Inflammatory macrophage (primary cell): ENCODE measurements at places on chromosomes 5 and 9.

- peak; percentile 59 for DNase-seq
Observed at GRCh38 chr5:40569546-40570270, 110.0 kb upstream of the PTGER4 start.

DNA sequence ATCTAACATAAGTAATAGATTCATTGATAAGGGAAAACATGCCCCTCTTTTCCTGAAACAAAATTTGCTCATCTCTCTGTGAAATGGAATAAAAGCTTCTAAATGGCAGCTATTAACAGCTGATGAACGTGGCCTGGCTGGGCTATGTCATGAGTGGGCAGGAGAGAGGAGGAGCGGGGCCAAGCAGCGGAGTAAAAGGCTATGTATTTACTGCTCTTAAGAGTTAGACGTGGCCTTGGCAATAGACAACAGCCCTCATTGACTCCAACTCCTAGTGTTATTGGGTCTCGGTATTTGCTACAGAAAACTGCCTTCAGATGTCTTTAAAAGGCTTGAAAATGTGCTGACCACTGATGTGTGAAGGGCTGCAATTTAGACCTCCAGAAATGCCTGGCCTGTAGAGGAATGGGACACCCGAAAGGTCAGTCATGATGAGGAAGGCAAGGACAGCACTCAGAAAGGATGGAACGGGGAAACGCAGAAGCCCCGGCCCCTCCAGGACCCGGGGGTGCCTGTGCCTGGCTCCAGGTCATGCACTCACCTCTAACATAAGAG is 116.8 kb downstream of the PDZD2 start:
- no peak for DNase-seq

DNA sequence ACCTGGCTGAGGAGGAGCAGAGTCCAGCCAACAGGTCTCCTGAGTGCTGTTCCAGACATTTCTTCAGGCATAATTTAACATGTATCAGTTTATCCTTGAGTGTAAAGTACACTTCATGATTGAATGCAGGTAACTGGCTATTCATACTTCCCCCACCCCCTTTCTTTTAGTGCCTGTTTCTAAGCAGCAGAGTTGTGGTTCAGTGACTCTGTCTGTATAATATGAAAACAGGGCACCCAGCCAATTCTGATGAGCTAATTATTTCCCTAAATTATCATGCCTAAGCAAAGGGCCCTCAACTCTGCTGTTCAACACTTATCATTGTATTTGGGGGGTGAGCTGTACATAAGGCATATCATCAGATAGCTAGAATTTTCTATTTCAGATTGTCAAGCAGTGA is 51.9 kb upstream of the ZSWIM6 start:
- peak; percentile 68 for DNase-seq

DNA sequence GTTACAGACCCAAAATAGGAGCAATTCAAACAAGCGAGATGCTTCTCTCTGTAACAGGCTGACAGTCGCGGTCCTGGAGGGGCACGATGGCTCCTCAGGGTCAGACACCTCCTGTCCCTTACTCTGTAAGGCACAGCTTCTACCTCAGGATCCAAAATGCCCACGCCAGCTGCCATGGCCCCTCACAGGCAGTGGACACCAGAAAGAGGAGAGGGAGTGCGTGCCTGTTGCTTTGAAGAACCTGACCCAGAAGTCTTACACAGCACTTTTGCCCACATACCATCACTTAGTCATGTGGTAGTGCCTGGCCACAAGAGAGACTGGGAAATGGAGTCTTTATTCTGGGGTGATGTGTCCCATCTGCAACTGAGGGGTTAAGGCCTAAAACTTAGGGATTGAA is 11.6 kb upstream of the ABL1 start:
- DNase-seq: no peak

- peak; percentile 61 for DNase-seq
Observed at GRCh38 chr5:120463006-120463680, 957 bp upstream of the PRR16 start.
